ENCODE measurements at places on chromosomes 16 and 17. TPM values are rescaled to one million over a fixed set of nuclear protein-coding genes. Genes with fewer than 3 reads are reported as not detected.

The NTN3 gene
- not detected for total RNA-seq

The CTRL gene
- total RNA-seq, result 0.52 TPM

The COQ9 gene
- 72.5 TPM for total RNA-seq

The KRTAP9-8 gene
- not detected for total RNA-seq

The ENO3 gene
- total RNA-seq, result 20.2 TPM

The HSPB9 gene
- not detected for total RNA-seq

The IL17C gene
- total RNA-seq, result not detected

The ABAT gene
- total RNA-seq, result 2.4 TPM

The CA10 gene
- not detected for total RNA-seq

The NOG gene
- total RNA-seq, result 1.7 TPM

The CCL4L2 gene
- total RNA-seq, result not detected

The CIITA gene
- total RNA-seq, result not detected

The MC1R gene
- 12.0 TPM for total RNA-seq

DNA sequence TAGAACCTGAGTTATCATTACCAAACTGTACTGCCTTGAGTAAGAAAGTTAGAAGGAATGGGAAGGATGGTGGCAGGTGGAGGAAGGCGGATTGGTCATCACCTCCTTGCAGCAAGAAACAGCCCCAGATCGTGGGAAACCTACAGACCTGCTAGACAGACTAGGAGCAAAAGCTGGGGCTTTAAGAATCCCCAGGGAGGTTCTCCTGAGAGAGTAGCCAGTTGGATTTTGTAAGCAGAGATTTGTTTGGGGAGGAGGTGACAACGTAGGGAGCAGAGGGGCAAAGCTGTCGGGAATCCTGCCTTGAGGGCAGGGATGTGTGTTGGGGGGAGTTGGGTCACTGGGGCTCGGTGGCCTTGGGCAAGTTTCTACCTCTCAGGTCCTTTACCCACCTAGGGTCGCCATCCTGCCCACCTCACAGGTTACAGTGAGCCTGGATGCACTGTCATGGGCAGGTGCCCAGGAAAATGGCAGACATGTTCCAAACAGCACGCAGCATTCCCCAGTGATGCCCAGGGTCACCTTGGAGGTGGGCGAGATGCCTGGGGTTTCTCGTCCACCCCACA is 49.2 kb upstream of the STH start:
- no peaks in the 10 kb centered on the region for H3K4me1 ChIP-seq

DNA sequence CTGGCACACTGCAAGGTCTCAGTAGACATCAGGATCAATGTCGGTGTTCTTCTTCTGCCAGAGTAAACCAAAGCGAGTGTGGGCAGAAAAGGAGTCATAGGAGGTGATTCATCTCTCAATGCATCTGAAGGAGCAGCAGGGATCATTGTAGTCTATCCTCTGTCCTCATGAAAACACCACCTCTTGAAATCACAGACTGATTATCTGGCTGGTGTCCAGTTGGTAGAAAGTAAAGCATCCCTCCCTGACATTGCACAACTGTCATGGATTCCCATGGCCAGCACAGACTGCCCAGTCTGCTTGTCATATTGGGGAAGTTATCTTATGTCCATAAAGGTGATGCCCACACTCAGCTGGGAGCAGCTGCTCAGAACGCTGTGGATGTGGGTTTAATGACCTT is 74.1 kb downstream of the ABCC12 start:
- peaks cover 8% of the 10 kb centered on the region for H3K4me1 ChIP-seq
- peak; percentile 92 for DNase-seq
- no peak overlapping the region for H3K4me3 ChIP-seq
- H3K27ac ChIP-seq, result no peak overlapping the region
- no peaks in the 10 kb centered on the region for H3K36me3 ChIP-seq

- peak overlapping the region; percentile 59 for H3K27ac ChIP-seq
- H3K4me3 ChIP-seq, result no peak overlapping the region
- no peaks in the 10 kb centered on the region for H3K36me3 ChIP-seq
- H3K4me1 ChIP-seq, result peaks cover 18% of the 10 kb centered on the region
- no peaks in the 10 kb centered on the region for H3K27me3 ChIP-seq
These were observed 47.5 kb upstream of the RRN3 start for GRCh38 chr16:15141586-15141985.

DNA sequence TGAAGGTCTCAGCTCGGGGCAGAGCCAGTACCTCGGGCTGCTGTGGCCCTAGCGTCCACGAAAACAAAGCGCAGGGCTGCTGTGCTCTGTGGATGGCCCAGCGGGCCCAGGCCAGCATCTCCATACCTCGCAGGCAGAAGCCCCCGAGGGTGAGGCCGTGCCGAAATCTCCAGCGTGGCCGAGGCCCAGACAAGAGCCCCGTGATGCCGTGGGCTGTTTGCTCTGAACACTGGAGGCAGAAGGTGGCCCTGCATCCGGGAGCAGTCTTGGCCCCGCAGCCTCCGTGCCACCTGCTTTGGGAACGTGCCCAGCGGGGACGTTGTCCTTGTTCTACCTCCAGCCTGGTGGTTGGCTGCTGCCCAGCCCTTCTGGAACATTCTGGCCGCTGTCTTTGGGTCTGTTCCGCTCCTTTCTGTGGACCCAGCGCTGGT is 121.4 kb downstream of the BANP start:
- no peak overlapping the region for H3K27ac ChIP-seq
- H3K36me3 ChIP-seq, result peaks cover 23% of the 10 kb centered on the region
- no peaks in the 10 kb centered on the region for H3K4me1 ChIP-seq
- H3K4me3 ChIP-seq, result no peak overlapping the region

- DNase-seq, result peak; percentile 20
- no peaks in the 10 kb centered on the region for H3K27me3 ChIP-seq
- H3K27ac ChIP-seq, result peak overlapping the region; percentile 74
- peak overlapping the region; percentile 90 for H3K4me3 ChIP-seq
These were observed 469 bp downstream of the AMZ2 start for GRCh38 chr17:68248199-68248825.

DNA sequence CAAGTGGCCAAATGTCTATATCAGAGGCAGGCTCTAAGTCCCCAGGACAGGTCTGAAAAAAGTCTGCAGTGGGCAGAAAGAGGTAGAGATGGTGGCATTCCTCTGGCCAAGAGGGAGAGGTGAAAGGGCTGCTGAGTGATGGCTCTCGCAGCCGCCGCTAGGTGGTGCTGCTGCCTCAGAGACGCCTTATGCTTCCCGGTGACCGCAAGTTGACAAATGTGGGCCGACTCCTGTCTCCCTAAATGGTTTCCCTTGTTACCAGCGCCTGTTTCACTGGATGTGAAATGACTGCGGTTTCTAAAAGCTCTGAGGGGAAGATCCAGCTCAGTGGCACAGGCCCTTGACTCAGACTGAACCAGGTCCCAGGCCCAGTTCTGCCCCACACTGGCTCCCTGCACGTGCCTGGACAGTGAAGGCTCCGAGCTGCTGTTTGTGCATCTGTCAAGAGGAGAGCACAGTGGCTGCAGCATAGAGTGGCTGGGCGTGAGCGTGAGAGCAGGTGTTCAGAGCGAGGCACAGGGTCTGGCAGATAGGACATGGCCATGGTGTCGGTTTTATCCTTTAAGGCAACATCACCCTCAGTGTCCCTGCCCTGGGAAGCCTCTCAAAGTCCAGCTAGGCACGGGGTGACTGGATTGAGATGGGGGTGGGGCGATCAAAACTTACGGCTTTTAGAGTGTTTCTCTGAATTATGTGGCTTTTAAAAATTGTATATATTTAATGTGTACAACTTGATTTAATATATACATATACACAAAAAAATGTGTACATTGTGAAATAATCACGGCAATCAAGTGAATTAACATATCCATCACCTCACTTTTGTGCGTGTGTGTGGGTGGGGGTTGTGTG is 19.9 kb downstream of the CLEC16A start:
- no peaks in the 10 kb centered on the region for H3K27me3 ChIP-seq
- no peak overlapping the region for H3K27ac ChIP-seq
- H3K36me3 ChIP-seq, result peaks cover 24% of the 10 kb centered on the region
- no peak overlapping the region for H3K4me3 ChIP-seq
- H3K4me1 ChIP-seq, result peaks cover 18% of the 10 kb centered on the region

GRCh38 chr17:83079352-83079747 is at the start of gene METRNL:
TSS of gene METRNL (plus strand) at chr17:83079609. CDS start at chr17:83079816, 207 bp downstream.
- peaks cover 8% of the 10 kb centered on the region for H3K4me1 ChIP-seq
- H3K27me3 ChIP-seq, result no peaks in the 10 kb centered on the region
- peak; percentile 53 for DNase-seq
- H3K27ac ChIP-seq, result no peak within 1 kb of the TSS

DNA sequence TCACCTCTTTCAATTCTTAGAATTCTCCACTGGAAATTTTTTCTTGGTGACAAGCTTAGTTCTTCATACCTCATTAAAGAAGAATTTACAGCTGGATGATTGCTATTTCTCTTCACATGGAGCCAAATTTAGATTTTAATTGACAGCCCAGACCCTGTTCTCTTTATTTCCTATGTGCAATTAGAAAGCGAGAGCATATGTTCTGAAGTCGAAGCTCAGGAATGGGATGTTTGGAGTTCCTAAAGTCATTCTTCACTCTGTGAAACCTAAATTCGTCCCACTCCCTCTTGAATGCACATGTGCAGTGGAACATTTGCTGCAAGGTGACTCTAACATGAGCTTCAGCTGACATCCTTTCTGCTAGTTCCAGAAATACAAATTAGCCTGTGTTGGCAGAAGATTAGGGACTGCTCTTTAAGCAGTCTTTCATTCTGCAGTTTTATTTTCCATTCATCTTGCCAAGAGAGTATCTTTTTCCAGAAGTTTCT is 129.3 kb upstream of the KCNJ16 start:
- no peaks in the 10 kb centered on the region for H3K36me3 ChIP-seq
- no peaks in the 10 kb centered on the region for H3K27me3 ChIP-seq
- H3K4me3 ChIP-seq, result no peak overlapping the region
- no peak for DNase-seq
- H3K27ac ChIP-seq, result no peak overlapping the region
- H3K4me1 ChIP-seq, result peaks cover 4% of the 10 kb centered on the region

- H3K4me3 ChIP-seq, result no peak overlapping the region
- no peak for DNase-seq
- no peak overlapping the region for H3K27ac ChIP-seq
- no peaks in the 10 kb centered on the region for H3K36me3 ChIP-seq
- H3K27me3 ChIP-seq, result no peaks in the 10 kb centered on the region
These were observed 486.4 kb upstream of the KIF2B start for GRCh38 chr17:53336281-53336680.

GRCh38 chr17:81470944-81471817 is 41.4 kb downstream of the ACTG1 start:
- H3K4me3 ChIP-seq, result no peak overlapping the region
- H3K36me3 ChIP-seq, result no peaks in the 10 kb centered on the region
- peaks cover 4% of the 10 kb centered on the region for H3K4me1 ChIP-seq

DNA sequence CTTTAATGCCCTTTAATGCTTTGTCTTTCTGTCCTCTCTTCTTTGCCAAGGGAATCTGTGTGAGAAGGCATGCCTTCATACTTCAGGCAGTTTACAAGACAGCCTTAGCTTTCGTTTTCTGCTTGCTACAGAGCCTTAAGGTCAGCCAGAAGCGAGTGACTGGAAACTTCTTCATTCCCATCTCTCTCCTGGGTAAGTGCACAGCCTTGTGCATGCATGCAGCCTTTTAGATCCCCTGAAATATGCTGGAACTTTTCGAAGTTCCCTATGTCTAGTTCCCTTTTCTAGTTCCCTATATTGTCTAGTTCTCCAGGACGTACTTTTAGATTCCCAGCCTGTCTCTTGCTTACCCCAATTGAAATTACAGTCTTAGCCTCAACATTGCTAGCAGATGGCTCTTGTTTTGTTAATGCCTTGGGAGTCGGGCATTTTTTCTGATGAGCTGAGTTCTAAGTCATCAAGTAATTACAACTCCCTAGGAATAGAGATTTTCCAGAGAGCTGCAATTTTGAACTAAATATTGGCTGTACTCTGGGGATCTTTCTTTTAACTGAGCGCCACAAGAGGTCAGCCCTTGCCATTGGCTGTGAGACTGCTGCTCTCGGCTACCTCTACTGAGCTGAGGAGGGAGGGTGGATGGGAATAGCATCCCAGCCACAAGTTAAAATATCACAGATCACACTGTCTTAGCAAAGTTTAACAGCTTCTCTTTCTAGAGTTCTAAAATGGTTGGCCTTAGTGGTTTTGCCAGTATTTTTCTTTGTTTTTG is 22.7 kb upstream of the PPM1D start:
- H3K4me1 ChIP-seq, result peaks cover 6% of the 10 kb centered on the region
- H3K36me3 ChIP-seq, result no peaks in the 10 kb centered on the region
- peak overlapping the region; percentile 48 for H3K4me3 ChIP-seq
- H3K27me3 ChIP-seq, result no peaks in the 10 kb centered on the region

DNA sequence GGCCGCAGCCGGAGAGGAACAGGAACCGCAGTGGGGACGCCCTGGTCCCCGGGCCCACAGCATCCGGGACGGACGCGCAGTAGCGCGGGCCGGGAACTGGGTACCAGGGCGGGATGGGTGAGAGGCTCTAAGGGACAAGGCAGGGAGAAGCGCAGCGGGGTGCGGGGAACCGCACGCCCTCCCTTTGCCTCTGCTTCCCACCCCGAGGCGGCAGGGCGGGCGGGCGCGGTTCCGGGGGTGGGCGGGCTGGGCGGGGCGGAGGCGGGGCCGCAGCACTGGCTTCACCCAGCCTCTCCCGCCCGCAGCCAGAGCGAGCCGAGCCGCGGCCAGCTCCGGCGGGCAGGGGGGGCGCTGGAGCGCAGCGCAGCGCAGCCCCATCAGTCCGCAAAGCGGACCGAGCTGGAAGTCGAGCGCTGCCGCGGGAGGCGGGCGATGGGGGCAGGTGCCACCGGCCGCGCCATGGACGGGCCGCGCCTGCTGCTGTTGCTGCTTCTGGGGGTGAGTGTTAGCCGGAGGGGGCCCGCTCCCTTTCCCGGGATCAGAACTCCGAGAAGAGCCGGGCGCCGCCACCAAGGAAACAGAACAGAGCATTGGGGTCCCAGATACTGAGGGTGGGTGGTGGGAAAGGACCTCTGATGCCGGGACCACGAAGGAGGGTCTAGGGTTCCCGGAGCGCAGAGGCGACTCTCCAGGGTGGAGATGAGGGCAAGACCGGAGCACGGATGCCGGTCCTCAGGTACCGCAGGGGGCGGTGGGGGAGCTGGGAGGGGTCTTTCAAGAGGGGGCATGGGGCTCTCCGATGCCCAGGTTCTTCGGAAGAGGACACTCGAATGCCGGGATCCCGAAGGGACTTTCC is at the start of gene NGFR:
NGFR (plus strand) TSS at position 308 of the 856 bp plus-strand sequence; CDS start at position 433, 125 bp downstream.
- peaks cover 77% of the 10 kb centered on the region for H3K27me3 ChIP-seq
- no peaks in the 10 kb centered on the region for H3K36me3 ChIP-seq
- DNase-seq, result no peak

GRCh38 chr17:65005858-65006257 is 50.7 kb downstream of the GNA13 start:
- H3K4me1 ChIP-seq, result no peaks in the 10 kb centered on the region
- no peak for DNase-seq
- no peak overlapping the region for H3K4me3 ChIP-seq
- H3K27me3 ChIP-seq, result no peaks in the 10 kb centered on the region
- H3K36me3 ChIP-seq, result peaks cover 6% of the 10 kb centered on the region

DNA sequence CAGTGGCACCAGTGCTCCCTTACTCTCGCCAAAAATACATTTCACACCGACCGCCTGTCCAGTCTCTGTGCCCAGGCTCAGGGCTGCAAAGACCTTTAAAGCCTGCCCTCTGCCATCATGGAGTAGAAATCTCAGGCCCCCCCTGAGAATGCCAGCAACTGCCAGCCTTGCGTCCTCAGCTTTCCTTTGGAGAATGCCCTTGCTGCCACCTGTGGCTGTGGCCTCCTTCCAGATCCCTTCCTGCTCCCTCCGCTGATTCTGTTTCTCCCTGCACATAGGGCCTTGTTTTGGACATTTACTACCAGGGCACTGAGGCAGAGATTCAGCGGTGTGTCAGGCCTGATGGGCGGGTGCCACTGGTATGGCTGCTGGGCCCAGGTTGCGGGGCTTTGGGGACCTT is 13.2 kb downstream of the FCSK start:
- H3K27ac ChIP-seq, result no peak overlapping the region
- DNase-seq, result no peak
- peaks cover 5% of the 10 kb centered on the region for H3K4me1 ChIP-seq
- peaks cover 19% of the 10 kb centered on the region for H3K36me3 ChIP-seq
- H3K4me3 ChIP-seq, result no peak overlapping the region

- H3K4me1 ChIP-seq, result peaks cover 12% of the 10 kb centered on the region
- H3K27me3 ChIP-seq, result no peaks in the 10 kb centered on the region
- H3K27ac ChIP-seq, result no peak overlapping the region
- H3K4me3 ChIP-seq, result no peak overlapping the region
- DNase-seq, result no peak
- peaks cover 12% of the 10 kb centered on the region for H3K36me3 ChIP-seq
These were observed 14.6 kb downstream of the EEF2K start for GRCh38 chr16:22220714-22221113.
